ENCODE measurements at places on chromosomes 2 and 18.

DNA sequence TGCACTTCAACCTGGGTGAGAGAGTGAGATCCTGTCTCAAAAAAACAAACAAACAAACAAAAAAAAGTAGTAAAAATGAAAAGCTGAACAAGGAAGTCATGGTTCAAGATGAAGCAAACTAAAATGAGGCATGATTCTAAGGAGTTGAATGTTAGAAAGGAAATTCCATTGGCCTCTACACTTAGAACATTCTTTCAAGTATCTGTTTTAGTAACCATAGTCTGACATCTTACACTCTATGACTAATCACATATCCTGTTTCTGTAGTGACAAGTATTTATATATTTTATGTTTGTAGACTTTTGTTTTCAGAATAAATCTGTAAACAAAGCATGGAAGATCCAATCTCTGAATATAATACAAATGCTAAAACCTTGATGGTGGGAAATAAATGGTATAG lies 164.1 kb downstream of the KIAA1328 start:
- no peak for DNase-seq

GRCh38 chr2:238159071-238159539 lies 335 bp downstream of the ERFE start:
- no peak for DNase-seq

DNA sequence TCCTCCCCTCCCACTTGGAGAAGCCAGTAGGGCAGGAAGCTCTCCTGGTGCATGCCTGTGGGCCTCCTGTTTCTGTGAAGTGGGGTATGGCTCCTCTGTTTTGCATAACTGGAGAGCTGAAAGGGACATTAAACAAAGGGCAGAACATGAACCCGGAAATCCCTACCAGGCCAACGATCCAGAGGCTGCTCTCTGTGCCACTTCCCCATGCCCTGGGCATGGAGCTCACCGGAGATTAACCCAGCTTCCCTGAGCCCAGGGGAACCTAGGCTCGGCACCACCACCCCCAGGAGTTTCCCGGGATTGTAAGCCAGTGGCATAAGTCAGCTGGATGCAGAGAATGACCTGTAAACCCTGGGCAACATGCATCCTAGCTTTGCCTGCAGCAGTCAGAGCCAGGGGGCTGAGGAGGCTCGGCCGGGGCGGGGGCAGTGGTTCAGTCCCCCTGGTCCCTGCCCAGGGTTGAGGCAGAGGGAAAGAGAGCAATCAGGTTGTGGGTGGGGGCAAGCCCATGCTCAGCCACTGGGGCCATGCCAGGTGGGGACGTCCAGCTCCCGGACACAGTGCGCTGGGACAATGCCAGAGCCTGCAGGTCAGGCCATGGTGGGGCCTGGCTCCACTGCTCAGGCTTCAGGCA lies 49.5 kb downstream of the TIMM21 start:
- DNase-seq = no peak

DNA sequence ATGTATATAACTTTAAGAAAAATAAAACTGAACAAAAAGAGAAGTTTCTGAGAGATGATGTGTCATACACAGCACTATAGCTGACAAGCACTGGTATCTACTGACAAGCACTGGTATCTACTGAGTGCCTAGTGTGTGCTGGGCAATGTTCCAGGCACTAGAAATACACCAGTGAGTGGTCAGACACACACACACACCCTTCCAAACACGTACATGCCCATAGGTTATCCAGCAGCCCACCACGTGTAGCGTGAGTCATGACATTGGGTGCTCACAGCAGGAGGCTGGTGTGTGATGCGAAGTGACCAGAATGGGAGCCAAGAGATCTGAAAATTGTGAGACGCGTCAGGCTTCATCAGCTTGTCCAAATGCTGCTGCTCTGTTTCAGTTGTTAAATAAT lies 12.2 kb upstream of the GNAL start:
- no peak for DNase-seq

GRCh38 chr18:26864658-26865057 lies 849 bp downstream of the AQP4 start:
- no peak for DNase-seq

- no peak for DNase-seq
Observed at GRCh38 chr2:42786561-42787345, 5.6 kb downstream of the HAAO start.

DNA sequence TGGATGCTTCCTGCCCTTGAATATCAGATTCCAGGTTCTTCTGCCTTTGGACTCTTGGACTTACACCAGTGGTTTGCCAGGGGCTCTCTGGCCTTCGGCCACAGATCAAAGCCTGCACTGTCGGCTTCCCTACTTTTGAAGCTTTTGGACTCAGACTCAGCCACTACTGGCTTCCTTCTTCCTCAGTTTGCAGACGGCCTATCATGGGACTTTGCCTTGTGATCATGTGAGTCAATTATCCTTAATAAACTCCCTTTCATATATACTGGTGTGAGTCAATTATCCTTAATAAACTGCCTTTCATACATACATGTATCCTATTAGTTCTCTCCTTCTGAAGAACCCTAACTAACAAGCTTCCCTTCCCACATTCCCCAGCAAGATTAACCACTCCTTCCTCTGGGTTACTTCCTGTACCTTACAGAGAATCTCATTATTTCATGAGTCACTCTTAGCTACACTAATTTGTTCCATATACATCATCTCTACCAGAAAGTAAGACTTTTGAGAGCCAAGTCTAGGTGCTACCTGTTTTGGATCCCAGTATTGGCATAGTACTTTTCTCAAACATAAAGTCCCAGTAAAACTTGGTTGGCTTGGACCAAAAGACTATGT lies 31.3 kb upstream of the LRATD1 start:
- DNase-seq = no peak
